Naive thymus-derived CD4-positive, alpha-beta T cell (primary cell): ENCODE measurements at places on chromosomes 3 and 15. TPM values are rescaled to one million over a fixed set of nuclear protein-coding genes. Genes with fewer than 3 reads are reported as not detected.

DNA sequence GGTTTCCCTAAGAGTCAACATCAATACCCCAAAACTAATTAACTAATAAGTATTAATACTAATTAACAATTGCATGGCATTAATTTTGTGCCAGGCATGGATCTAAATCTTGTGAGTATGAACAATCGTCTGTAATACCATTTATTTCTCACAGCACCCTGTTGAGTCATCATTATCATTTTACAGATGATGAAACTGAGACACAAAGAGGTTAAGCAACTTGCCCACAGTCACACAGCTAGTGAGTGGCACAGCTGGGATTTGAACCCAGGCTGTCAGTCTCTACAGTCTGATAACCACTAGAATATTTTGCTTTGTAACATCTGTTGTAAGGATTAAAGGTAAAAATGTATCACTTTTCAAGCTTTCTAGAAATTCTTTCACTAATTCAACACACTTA is 423.4 kb upstream of the WNT5A start:
- H3K27me3 ChIP-seq = no peaks in the 10 kb centered on the region
- no peaks in the 10 kb centered on the region for H3K36me3 ChIP-seq
- H3K4me3 ChIP-seq = no peak overlapping the region
- H3K27ac ChIP-seq = no peak overlapping the region
- H3K4me1 ChIP-seq = no peaks in the 10 kb centered on the region

The TASOR gene
- 64.1 TPM for total RNA-seq

DNA sequence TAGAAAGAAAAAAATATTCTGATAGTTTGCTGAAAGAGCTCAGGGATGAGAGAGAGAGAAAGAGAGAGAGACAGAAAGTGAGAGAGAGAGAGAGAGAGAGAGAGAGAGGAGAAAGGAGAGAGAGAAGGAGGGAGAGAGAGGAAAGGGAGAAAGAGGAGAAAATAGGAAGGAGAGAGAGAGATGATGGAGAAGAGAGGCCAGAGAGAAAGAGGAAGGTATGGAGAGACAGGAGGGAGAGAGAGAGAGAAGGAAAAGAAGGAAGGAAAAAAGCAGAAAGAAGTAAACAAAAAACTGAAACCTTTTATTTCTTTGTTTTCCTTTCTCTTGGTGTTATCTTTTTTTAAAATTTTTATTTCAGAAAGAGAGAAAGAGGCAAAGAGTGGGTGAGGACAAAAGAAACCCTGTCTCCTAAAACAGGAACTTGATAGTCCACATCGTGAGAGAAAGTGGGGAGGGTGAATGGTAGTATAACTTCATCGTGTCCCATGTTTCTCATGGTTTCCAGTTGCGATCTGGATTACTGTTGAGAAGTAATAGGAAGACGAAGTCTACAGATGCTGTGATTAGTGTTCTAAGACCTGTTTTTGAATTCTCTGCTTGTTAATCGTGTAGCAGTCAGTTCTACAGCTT is 279.7 kb downstream of the LPP start:
- H3K27ac ChIP-seq = no peak overlapping the region
- no peaks in the 10 kb centered on the region for H3K36me3 ChIP-seq
- no peak overlapping the region for H3K4me3 ChIP-seq
- no peak for DNase-seq

The ATP10A gene
- 67.8 and 71.2 TPM in 2 replicates for total RNA-seq

The FAM3D gene
- not detected for total RNA-seq

- peak overlapping the region; percentile 93 for H3K27ac ChIP-seq
- peaks cover 12% of the 10 kb centered on the region for H3K4me1 ChIP-seq
- peak overlapping the region; percentile 87 for H3K4me3 ChIP-seq
- no peaks in the 10 kb centered on the region for H3K27me3 ChIP-seq
- H3K36me3 ChIP-seq = peaks cover 9% of the 10 kb centered on the region
- peak; percentile 67 for DNase-seq
Measured at GRCh38 chr15:48331796-48332641, 790 bp downstream of the DUT start.

- H3K27ac ChIP-seq = no peak overlapping the region
- no peaks in the 10 kb centered on the region for H3K36me3 ChIP-seq
- no peak overlapping the region for H3K4me3 ChIP-seq
- no peaks in the 10 kb centered on the region for H3K4me1 ChIP-seq
Measured at GRCh38 chr3:72855001-72855400, 6.8 kb upstream of the SHQ1 start.

The C3orf80 gene
- total RNA-seq = 0.13 and 0.19 TPM in 2 replicates

DNA sequence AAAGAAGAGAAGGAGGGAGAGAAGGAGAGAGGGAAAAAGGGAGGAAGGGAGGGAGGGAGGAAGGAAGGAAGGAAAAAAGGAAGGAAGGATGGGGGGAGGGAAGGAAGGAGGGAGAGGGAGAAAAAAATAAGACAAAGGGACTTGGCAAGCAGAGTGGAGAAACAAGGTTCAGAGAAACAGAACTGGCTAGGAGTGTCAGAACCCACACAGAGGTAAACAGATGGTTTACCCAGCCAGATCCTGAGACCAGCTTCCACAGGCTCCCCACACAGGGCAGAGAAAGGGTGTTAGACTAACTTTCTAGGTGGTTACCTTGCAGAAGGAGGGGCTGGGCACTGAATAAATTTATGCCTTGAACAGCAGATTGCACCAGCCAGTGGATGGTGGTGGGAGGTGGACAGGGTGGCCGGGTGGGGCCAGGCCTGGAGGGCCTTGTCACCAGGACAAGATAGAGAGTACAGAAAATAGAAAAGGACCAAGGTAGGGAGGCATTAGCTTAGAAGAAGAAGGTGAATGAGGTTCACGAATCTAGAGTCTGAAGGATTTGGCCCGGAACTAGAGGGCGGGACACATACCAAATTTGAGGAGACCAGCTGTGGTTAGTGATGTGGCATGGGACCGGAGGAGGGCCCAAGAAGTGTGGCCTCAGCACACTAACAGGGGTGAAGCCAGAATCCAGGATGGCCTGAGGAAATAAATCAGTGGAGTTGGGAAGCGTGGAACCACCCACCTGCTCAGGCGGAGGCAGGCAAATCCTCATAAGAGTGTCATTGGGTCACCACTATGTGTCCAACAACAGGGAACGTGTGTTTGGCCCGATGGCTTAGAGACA is 1.2 kb upstream of the TM4SF1 start:
- no peak for DNase-seq
- H3K27me3 ChIP-seq = no peaks in the 10 kb centered on the region
- no peak overlapping the region for H3K27ac ChIP-seq

GRCh38 chr3:160010578-160010977 is 21.9 kb downstream of the IL12A start:
- no peak for DNase-seq
- no peak overlapping the region for H3K4me3 ChIP-seq
- no peak overlapping the region for H3K27ac ChIP-seq
- H3K4me1 ChIP-seq = no peaks in the 10 kb centered on the region
- no peaks in the 10 kb centered on the region for H3K27me3 ChIP-seq

The GOLGA8G gene
- total RNA-seq = not detected

The ASB14 gene
- total RNA-seq = not detected

DNA sequence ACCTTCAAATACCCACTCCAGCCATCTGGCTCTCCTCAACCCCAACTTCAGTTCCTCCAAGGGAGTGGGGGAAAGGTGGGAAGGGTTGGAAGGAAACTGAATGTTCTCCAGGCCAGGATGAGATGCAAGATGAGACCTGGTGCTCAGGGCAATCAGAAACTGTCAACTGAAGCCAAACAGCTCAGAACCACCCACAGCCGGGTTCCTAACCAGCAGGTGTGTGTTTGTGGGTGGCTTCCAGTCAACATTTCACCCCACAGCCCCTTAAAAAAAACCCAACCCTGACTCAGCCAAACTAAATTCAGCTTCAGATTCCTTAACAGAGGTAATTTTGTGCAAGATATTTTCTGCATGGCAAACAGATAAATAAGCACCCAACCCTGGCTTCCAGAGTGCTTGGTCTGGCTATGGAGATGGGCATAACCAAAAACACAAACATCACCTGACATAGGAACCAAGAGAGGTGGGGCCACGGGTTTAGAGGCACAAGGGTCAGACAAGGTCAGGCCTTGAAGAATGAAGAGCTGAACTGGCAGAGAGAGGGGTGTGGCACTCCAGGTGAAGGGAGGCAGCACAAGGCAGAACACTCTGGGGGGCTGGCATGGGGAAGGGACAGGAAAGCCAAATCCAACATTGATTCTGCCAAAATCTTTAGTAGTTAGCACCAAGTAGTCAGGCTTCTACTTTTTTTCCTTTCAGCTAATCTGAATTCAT is 34.7 kb downstream of the ZNF445 start:
- H3K4me1 ChIP-seq = peaks cover 24% of the 10 kb centered on the region
- peak overlapping the region; percentile 65 for H3K27ac ChIP-seq
- DNase-seq = no peak
- peaks cover 33% of the 10 kb centered on the region for H3K36me3 ChIP-seq
- no peak overlapping the region for H3K4me3 ChIP-seq
- H3K27me3 ChIP-seq = no peaks in the 10 kb centered on the region

The SLC22A13 gene
- total RNA-seq = 0.59 TPM

DNA sequence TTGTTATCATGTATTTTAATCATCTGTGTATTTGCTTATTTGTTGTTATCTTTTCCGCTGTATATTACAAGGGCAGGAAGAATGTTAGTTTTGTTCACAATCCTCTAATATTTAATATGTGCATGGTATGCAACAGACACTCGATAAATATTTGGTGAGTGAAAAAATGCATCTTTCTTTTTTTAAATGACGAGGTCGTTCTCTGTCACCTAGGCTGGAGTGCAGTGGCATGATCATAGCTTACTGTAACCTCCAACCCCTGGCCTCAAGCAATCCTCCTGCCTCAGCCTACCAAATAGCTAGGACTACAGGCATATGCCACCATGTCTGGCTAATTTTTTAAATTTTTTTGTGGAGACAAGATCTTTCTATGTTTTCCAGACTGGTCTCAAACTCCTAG is 66.2 kb downstream of the MITF start:
- no peak overlapping the region for H3K4me3 ChIP-seq
- H3K36me3 ChIP-seq = no peaks in the 10 kb centered on the region
- no peak for DNase-seq

DNA sequence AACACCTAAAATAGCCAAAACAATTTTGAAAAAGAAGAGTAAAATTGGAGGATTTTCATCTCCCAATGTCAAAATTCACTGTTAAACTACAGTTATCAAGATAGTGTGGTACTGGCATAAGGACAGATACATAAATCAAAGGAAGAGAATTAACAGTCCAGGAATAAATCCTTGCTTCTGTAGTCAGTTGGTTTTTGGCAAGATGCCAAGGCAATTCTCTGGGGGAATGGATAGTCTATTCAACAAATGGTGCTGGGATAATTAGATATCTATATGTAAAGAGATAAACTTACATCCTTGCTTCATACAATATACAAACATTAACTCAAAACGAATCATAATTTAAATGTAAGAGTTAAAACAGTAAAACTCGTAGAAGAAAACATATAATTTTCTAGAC is 57.9 kb upstream of the SELENOK start:
- no peak overlapping the region for H3K27ac ChIP-seq
- no peaks in the 10 kb centered on the region for H3K36me3 ChIP-seq
- H3K4me1 ChIP-seq = no peaks in the 10 kb centered on the region
- H3K27me3 ChIP-seq = no peaks in the 10 kb centered on the region
- no peak overlapping the region for H3K4me3 ChIP-seq

The OXSM gene
- 16.1 and 16.5 TPM in 2 replicates for total RNA-seq

DNA sequence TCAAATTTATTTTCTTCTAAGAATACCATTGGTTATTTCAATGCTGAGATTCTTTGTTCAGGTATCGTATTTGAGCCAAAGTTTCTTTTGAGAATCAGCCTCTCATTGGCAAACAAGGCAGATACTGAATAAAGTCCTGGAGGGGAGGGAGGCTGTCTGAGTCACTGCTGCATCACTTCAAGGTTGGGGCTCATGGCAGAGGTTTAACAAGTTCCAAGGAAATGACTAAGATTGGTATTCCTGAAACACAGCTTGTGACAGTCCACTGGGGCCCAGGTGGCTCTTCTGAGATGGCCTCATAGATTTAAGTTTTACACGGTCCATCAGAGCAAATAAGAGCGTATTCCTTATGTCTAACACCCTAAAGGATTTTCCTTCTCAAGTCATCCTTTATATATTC is 213.8 kb upstream of the STAC start:
- H3K36me3 ChIP-seq = no peaks in the 10 kb centered on the region
- no peak overlapping the region for H3K4me3 ChIP-seq
- no peak for DNase-seq
- no peak overlapping the region for H3K27ac ChIP-seq

DNA sequence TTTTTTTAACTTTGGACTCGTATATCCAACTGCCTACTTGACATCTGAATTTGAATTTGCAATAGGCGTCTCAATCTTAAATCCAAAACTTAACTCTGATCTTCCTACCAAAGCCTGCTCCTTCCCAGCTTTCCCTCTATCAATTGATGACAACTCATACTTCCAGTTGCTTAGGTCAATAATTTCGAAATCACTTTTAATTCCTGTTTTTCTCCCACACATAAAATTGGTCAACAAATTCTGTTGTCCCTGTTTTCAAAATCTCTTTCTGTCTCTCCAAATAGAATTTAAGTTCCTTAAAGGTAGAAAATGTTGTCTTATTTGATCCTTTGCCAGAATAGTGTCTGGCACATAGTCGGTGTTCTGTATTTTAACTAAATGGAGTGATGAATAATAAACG is 332.4 kb downstream of the SATB1 start:
- no peak for DNase-seq
- H3K27ac ChIP-seq = no peak overlapping the region

The SEMA3B gene
- 1.5 TPM for total RNA-seq

- no peaks in the 10 kb centered on the region for H3K4me1 ChIP-seq
- no peak overlapping the region for H3K4me3 ChIP-seq
- no peaks in the 10 kb centered on the region for H3K36me3 ChIP-seq
- no peak for DNase-seq
- no peaks in the 10 kb centered on the region for H3K27me3 ChIP-seq
- no peak overlapping the region for H3K27ac ChIP-seq
Measured at GRCh38 chr3:179464323-179465092, 13.2 kb upstream of the GNB4 start.

DNA sequence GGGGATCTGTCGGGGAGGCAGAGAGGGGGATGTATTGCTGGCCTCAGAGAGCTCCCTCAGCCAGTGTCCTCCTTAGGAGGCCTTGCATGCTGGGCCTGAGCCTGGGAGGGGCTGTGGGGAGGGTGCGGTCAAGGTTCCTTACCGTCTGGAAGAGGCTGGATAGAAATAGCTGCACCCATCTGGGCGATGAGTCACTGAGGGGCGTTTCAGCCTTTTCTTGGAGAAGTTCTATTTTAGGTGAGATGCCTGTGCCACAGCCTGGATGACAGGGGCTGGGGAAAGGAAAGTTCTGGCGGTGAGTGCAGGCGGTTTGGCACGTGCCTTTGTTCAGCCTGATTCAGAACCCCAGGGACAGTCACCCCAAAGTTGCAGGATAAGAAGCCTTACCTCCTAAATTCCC is 35.7 kb upstream of the APEH start:
- H3K36me3 ChIP-seq = no peaks in the 10 kb centered on the region
- no peak overlapping the region for H3K4me3 ChIP-seq
- no peaks in the 10 kb centered on the region for H3K27me3 ChIP-seq
- DNase-seq = no peak

GRCh38 chr3:16066975-16067374 is 107.5 kb upstream of the GALNT15 start:
- H3K27ac ChIP-seq = no peak overlapping the region
- no peaks in the 10 kb centered on the region for H3K36me3 ChIP-seq
- no peaks in the 10 kb centered on the region for H3K27me3 ChIP-seq
- no peaks in the 10 kb centered on the region for H3K4me1 ChIP-seq
